T-helper 2 cell (primary cell): ENCODE measurements at places on chromosomes 3 and 15.

DNA sequence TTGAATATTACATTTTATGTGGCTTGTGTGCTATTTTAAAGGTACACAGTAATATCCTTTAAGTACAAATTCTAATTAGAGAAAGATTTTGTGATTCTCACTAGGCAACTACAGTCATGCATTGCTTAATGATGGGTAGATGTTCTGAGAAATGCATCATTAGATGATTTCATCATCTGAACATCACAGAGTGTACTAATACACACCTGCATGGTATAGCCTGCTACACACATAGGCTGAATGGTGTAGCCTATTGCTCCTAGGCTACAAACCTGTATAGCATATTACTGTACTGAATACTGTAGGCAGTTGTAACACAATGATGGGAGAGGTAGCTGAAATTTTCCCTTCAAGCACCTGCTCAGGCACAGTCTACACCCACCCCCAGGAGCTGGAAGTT, 217.4 kb upstream of the EOMES start:
- DNase-seq, result no peak

GRCh38 chr3:171615686-171616085, 155.5 kb upstream of the TNIK start:
- no peak for DNase-seq

DNA sequence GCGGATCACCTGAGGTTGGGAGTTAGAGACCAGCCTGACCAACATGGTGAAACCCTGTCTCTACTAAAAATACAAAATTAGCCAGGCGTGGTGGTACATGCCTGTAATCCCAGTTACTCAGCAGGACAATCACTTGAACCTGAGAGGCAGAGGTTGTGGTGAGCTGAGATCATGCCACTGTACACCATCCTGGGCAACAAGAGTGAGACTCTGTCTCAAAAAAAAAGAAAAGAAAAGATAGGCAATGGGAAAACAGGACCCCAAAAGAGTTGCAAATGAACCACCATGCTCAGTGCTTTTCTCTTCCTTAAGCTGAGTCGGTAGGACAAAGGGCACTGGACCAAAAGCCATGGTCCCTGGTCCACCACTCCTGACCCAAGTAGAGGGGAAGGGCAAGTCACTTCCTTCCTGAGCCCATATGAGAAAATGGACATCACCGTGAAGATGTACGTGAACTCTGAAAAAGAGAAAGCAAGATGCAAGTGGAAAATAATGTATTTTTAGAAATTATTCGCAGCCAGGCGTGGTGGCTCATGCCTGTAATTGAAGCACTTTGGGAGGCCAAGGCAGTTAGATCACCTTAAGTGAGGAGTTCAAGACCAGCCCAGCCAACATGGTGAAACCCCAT, 2.6 kb downstream of the ITGB5 start:
- no peak for DNase-seq

DNA sequence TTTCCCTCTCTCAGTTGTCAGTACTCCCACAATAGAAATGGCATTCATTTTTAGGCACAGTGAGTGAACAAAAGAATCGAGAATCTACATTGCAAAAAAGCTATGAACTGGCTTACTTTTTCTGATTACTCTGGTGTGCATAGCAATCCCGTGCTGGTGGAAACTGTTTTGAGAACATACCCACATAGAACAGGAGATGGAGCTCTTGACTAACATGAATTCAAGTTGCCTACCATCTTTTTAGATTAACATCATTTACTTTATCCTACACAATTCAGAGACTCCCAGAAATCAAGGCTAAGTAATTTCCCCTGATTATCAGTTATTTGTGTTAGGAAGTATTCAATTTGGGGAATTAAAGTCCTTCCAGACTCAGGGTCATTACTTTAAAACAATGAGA, 326.6 kb downstream of the ARPP21 start:
- DNase-seq, result no peak

DNA sequence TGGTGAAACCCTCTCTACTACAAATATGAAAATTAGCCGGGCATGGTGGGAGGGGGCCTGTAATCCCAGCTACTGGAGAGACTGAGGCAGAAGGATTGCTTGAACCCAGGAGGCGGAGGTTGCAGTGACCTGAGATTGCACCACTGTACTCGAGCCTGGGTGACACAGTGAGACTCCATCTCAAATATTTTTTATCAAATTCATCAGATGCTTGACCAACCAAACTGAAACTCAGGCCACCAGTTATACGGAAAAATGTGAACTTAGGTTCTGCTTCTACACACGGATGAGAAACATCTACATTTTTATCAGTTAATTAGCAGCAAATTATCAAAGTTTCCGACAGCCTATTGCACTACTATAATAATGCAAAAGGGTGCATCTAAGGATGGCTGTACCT, 4.8 kb downstream of the ARF4 start:
- DNase-seq, result no peak

DNA sequence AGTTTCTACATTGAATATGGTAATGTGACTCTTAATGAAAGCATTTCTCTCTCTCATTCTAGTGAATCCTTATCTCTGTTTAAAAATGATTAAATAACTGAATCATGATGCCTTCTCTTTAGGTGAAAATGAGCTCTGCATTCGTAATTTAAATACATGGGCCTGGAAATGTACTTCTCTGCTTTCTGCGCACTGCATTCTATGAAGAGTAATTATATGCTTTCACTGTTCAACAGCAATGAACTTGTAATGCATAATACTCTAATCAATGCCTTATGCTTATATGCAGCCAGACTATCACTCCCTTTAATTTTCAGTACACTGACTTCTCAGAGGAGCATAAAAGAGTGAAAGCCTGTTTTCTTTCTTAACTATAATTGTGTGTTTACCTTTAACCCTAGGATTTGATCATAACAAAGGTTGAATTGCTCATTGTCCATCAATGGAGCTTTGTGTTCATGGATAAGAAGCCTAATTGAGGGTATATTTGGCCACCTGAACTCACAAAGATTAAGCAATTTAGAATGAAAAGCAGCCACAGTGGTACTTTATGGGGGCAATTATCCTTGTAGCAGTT, 330.8 kb upstream of the PDZRN3 start:
- no peak for DNase-seq

- DNase-seq, result no peak
Measured at GRCh38 chr3:58679446-58679845, 12.9 kb upstream of the FAM3D start.

DNA sequence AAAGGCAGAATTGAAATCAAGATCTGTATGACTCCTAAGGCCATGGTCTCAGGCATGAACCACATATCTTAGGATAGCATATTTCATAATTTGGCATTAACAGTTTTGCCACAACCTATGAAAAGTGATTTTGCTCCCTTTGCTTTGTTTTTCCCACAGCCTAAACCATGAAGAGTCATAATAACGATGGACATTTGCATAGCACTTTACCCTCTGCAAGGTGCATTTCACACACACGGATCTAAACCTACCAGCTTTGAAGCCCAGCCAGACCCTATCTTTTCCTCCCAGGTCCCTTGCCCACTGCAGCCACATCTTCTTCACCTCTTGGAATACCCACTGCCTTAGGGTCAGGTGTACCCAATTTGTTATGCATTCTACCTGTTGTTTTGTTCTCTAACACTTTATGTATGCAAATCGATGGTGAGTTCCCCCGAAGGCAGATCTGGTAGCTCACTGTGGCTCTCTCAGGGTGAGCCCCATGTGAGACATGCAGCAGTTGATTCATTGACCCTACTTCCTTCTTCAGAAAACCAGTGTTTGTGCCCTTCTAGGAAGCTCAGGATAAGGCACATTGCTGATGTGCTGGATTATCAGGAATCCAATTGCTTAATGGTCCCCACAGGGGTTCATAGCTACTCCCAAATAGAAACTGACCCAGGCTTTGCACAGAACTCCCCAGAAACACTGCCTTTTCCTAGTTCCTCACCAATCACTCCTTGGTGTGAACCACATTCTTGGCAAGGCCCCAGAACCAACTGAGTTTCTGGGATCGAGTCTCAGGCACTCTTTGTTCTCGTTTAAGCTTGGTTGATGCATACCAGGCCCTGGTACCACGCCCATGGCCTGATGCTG, 8.7 kb downstream of the ARHGAP31 start:
- DNase-seq, result no peak

GRCh38 chr3:139476348-139476747, at the start of gene RBP2:
RBP2 (minus strand) TSS chr3:139476516; CDS start chr3:139476459, 57 bp downstream.
- DNase-seq, result no peak

DNA sequence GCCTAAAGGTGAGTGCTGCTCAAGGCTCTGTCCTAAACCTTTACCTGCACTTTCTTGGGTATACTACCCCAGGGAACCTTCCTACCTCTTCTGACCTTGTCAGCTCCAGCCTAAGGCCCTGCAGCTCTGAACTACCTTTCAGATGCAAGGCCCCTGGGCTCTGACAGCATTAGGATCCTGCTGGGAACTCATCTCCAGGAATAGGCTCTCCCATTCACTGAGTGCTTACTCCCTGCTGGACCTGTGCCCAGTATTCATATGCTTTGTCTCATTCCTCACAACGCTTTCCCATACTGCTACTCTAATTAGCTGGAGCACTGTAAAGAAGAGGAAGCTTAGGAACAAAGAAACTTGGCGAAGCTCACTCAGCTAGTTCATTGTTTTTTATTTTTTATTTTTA, 53.8 kb upstream of the RAB6B start:
- DNase-seq, result no peak

DNA sequence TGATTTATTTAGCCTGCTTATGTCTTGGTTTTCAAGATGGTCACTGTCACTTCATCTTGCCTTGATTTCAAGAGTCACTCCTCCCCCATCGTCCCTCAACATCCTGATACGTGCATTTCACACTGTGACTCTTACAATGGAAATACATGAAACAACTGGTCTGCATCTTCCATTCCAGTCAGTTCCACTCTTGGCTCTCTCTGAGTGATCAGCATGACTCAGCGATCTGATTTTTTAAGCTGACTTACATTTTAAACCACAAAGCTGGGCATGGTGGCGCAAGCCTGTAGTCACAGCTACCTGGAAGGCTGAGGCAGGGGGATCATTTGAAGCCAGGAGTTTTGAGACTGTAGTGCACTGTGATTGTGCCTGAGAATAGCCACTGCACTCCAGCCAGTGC, 271.2 kb upstream of the ROPN1 start:
- no peak for DNase-seq

GRCh38 chr15:49824775-49825099, 203.9 kb downstream of the DTWD1 start:
- no peak for DNase-seq

- no peak for DNase-seq
Measured at GRCh38 chr3:137330246-137330645, 372.5 kb downstream of the IL20RB start.

DNA sequence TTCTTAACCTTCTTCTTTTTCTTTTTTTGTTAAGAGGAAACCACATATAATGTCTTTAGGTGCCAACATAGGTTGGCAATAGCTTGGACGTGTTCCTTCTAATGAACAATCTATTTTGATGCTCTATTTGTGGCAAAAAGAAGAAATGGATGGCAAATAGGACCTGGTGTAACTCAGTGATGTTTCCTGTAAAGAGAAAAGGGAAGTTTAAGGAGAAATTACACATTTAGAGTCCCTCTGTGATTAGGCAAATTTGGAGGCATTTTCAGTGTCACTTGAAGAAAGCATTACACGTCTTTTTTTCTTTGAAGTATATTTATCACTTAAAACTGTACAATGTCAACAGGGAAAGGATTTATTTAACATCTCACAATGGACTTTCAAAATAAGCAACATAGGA, 327.1 kb downstream of the ZIC1 start:
- no peak for DNase-seq

DNA sequence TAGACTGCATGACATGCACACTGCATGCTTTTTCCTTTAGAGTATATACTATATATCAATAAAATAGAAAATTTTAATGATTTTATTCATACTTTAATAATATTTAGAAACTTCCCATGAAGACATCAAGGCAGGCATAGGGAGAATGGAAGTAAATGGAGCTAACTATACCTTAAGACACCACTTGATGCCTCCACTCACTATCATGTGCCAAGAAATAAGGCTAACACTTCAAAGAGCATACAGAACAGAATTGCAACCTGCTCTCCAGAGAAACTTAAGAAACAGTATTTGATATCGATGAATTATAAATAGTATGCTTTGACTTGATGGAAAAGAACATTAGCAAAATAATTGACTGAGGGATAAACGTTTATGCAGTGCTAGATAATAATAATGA, 192.6 kb upstream of the MBNL1 start:
- no peak for DNase-seq

DNA sequence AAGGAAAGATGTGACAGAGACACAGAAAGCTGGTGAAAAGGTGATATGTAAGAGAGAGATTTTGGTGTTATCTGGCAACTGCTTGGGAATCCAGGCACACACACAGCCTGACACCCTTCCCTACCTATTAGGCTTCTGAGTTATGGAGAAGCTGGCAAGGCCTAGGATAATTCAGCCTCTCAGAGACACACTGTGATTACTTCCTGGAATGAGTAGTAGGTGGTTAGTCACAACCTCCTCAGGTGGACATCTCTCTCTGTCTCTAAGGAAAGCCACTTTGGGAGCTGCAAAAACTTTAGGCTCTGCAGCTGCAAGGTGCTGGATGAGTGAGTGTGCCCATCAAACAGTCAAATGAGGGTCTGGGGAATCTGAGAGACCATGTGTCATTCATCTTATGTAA, 201.9 kb downstream of the PDCD6IP start:
- DNase-seq, result no peak

- DNase-seq, result no peak
Measured at GRCh38 chr3:173743516-173743915, 346.0 kb downstream of the NLGN1 start.

- DNase-seq, result no peak
Measured at GRCh38 chr3:94251566-94251965, 188.7 kb downstream of the NSUN3 start.

DNA sequence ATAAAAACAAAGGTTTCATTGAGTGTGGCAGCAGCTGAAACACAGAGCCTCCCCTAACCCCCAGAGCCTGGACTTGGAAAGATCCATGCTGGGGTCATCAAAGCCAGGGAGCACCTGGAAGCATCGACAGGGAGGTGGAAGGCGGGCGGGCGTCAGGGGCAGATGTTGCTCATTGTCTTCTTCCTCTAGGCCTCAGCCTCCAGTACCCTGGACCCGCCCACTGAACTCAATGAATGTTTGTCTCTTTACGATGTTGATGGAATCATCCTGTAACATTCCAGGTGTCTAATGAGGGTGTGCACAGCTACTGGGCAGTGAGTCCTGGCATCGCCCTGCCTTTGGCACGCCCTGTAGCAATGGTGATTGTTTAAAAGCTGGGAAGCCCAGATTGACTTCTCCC, 9.8 kb downstream of the GP5 start:
- no peak for DNase-seq
